ENCODE measurements at places on chromosomes 13 and 19. TPM values are rescaled to one million over a fixed set of nuclear protein-coding genes. Genes with fewer than 3 reads are reported as not detected.

The AKAP11 gene
- total RNA-seq: 18.2 TPM

The KRTDAP gene
- total RNA-seq: not detected

The RYR1 gene
- total RNA-seq: not detected

The TNNT1 gene
- 28.7 TPM for total RNA-seq

The PEG3 gene
- total RNA-seq: not detected

The METTL21C gene
- not detected for total RNA-seq

The EBPL gene
- total RNA-seq: 152 TPM

The ZNF562 gene
- total RNA-seq: 25.3 TPM

The FAAP24 gene
- 3.2 TPM for total RNA-seq

The NKPD1 gene
- total RNA-seq: not detected

The SIGLEC11 gene
- not detected for total RNA-seq

The ZNF724 gene
- 6.5 TPM for total RNA-seq

The PSG4 gene
- total RNA-seq: not detected

The LGALS14 gene
- not detected for total RNA-seq

The SH2D3A gene
- 0.43 TPM for total RNA-seq

The TMEM38A gene
- total RNA-seq: 0.94 TPM

The SLC25A41 gene
- not detected for total RNA-seq

The PLK5 gene
- total RNA-seq: not detected

The GRIK5 gene
- total RNA-seq: not detected

The CGB5 gene
- total RNA-seq: 0.16 TPM

The CGB8 gene
- 11.3 TPM for total RNA-seq

The CTXN1 gene
- total RNA-seq: 3.1 TPM

The EPSTI1 gene
- 0.20 TPM for total RNA-seq

The BEST2 gene
- total RNA-seq: not detected

The ATP8B3 gene
- 6.1 TPM for total RNA-seq

The VSIG10L gene
- 1.3 TPM for total RNA-seq

The A1BG gene
- 20.3 TPM for total RNA-seq

The MEF2B gene
- not detected for total RNA-seq

The SERP2 gene
- not detected for total RNA-seq

The NLRP9 gene
- total RNA-seq: not detected

The GNA15 gene
- total RNA-seq: 0.05 TPM

The PDX1 gene
- not detected for total RNA-seq

The SGCG gene
- not detected for total RNA-seq

The RGCC gene
- 0.10 TPM for total RNA-seq

The ICAM3 gene
- 8.3 TPM for total RNA-seq

The ZFP14 gene
- total RNA-seq: 1.3 TPM

Measured in HT1080 (cell line).